ENCODE measurements at places on chromosomes 2 and 18.
A peak's percentile ranks its signal among the peaks of the same experiment; 100 is the strongest.

DNA sequence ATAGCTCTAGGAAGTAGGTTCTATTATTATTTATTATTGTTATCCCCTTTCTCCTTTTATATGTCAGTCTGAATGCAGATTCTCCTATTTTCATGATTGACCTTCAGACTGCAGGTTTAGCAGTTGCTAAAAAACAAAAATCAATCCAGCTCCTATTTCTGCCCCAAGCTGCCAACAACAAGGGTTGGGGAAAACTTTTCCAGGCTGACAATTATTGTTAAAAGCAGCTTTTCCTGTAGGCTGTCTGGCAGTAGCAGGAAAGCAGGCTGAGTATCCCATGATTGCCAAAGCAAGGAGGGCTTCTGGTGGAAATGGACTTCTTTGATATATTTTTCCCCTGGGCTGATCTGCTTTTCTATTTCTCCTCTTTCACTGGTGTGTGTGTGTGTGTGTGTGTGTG, 78.0 kb upstream of the CTLA4 start:
- DNase-seq, result no peak

DNA sequence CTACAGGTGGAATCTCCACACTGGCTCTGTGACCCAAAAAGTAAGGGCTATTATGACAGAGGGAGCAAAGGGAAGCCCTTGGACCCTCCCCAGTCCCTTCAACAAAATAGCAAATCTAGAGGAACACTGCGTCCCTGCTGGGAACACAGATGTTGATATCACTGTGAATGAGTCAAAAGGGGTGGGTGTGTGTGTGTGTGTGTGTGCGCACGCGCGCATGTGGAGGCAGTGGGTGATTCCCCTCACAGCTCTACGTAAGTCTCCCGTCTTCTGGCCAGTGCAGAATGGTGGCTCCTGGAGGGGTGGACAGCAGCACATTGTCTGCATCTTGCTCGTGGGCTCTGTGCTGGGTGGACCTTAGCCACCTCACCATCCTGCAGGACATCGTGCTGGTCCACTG, 7.8 kb upstream of the C2orf72 start:
- no peak for DNase-seq

DNA sequence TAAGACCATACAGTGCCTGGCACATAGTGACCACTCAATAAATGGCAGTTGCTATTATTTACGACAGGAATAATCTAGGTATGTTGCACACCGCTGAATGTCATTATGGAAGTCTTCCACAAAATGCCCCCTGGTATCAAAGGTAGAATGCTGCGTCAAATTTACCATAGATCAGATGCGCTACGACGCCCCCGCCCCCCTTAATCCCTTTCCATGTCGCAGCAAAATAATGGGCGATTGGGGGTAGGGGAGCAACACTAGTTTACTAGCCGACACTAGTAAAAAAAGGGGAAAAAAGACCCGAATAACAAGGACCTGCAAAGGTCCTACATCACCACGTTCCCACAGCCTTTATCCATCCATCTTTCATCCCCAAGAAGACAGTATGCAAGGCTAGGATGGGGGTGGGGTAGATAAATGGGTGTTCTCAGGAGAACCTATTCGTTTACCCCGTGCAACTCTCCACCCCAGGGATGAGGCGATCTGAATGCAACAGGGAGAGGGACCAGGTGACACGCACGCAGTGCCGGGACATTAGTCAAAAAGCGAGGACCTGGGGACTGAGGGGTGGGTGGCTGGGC, 455 bp downstream of the PREPL start:
- DNase-seq, result no peak

DNA sequence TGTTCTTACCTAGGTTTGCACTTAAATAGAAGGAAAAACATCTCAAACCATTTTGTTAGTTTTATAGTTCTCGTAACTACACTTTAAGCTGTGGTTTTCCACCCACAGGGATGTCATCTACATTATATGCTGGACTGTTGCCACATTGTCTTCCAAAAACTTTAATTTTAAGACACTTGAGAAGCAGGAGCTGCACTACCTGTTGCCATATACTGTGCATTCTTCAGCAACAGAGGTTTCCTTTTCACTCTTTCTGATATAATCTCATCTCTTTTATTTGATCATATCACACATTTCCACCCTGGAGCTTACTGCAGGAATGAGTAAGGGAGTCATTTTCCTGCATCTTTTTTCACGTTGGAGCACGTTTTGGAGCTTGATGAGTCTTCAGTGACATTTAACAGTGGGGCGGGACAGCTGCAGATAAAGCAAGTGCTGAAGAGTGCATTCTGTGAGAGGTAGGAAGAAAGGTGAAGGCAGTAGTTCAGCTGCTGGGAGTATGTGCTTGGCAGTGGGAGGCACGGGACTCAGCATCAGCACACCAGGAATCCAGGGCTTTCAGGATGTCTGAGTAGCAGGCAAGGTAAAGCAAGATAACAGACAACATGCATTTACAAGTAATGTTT, 3.8 kb downstream of the LIMS1 start:
- DNase-seq, result no peak

DNA sequence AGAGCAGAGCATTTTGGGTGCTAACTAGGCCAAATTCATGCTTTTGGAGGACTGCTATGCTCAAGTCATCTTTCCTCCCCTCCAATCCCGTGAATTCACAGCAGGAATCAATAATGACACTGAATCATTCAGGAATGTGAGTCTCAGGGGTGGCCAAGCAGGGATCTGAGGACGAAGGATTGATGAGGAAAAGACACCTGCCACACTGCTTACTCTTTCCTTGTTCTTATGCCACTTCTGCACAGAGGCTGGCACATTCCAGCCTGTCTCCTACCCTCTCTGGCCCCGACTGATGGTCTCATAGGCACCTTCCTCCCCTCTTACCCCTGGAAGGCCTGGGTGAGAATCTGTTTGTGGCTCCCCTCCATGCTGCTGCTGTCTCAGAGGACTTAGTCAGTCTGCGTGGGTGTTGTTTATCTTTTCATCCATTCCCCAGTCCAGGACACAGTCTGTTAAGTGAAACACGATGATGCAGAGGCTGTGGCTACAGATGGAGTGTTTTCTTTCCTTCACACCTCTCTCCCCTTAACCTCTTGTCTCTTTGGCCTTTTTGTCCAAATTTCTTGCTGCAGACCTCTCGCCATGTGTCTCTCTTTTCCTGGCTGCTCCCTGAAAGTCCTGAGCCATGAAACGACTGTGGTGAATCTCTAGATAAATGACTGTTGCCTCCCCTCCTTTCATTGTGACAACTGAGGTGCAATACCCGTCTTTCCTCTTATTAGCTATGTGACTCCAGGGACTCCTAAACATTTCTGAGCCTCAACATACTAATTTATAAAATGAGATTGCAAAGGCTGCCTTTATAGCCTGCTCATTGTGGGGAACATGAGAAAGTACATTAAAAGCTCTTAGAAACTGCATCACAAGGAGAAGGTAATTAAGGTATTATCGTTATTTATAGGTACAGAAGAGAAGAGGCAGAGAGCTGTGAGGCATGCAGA, 86.9 kb downstream of the RDH14 start:
- DNase-seq, result no peak

DNA sequence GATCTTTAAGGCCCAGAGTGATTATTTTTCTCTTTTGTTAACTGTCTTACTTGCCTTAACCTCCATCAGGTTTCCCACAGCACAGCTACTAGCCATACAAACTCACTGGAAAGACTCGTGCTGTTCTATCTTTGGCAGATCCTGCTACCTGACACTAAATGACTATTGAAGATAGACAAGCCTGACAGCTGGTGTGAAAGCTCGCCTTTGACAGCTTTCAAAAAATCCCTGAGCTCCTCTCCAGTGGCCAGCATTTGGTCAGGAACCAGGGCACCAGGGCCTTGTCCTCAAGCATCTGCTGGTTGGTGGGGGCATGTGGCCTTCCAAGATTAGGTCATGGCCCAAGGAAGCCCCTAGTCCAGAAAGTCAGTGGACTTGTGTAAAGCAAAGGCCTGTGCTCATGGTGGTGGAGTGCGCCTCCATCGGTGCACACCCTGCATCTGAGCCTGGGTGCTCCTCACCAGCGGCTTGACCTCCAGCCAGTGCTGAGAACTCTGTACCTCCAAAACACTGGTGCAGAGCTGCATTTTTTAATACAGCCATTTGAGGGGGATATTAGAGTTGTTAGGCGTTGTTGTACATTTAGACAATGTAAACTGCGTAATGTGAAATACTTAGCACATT, 158.5 kb downstream of the NCK2 start:
- no peak for DNase-seq

GRCh38 chr2:202172439-202173211, 65.8 kb downstream of the SUMO1 start:
- DNase-seq, result peak; percentile 11

DNA sequence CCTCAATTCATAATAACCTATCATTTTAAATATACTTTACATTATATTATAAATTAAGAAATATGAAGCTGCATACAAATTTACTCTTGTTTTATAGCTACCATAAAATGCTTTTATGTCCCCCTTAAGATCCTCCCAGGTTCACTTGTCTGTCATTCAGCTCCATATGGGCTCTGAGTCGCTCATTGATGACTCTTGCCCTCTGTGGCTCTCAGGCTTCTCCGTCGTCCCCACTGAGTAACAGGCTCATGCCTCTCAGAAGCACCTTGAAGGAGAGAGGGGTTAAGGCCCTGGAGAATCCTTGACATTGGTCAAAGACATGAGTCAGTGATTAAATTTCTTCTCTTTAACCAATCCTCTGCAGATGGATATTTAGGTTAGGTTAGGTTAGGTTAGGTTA, 6.2 kb upstream of the MCM6 start:
- DNase-seq, result no peak

GRCh38 chr2:138016351-138017087, 52.2 kb downstream of the HNMT start:
- no peak for DNase-seq

- DNase-seq, result no peak
These were observed 156.1 kb downstream of the DYSF start for GRCh38 chr2:71609441-71609840.

DNA sequence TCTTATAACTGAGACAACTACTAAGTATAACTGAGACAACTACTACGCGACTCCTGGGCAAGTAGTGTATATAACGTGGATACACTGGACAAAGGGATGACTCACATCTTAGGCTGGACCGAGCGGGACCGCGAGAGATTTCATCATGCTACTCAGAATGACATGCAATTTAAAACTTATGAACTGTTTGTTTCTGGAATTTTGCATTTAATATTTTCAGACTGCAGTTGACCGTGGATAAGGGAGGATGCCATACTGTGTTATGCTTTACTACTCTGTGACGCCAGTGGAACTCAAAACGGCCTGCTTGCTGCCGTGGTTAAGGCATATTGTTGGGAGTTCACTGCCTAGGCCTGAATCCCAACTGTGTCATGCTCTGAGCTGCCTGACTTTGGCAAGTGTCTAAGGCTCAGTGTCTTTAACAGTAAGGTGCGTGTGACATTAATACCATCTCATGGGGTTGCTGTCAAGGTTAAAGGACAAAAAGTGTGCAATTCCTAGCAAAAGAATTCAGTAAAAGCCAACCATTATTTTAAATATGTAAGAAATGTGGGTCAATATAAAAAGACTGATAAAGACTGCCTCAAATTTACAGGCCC, 64.6 kb downstream of the BMP10 start:
- no peak for DNase-seq

DNA sequence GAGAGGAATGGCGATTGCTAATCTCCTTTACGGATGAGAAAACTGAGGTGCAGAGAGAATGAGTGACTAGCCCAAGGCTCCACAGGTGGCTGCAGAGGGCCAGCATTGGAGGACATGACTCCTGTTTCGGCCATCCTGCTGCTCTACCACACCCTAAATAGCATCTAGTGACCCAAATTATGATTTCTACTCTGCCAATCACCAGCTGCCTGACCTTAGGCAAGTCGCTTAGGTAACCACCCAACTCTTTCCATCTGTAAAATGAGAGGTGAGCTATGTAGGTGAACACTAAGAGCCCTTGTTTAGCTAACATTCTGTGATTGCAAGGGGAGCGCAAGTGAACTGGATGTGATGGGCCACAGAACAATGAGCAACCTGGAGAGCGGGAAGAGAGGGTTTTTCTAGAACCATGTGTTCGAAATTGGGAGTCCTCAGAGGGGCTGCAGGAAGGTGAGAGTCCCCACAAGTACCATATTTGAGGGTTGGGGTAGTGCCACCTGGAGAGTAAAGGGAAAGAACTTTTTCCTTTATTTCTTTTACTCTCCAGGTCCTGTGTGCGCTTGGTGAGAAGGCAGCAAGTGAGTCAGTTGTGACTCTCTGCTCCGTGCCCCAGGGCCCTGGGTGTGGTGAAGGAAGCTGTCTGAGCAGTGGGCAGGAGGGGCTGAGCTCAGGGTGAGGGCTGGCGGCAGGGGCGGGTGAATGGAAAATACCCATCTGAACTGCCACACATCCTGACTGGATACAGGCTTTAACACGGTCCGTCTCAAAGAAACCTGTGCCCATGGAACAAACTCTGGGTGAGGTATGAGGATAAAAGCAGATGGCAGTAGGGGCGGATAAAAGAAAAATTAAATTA, 2.4 kb downstream of the CYP27C1 start:
- no peak for DNase-seq

GRCh38 chr2:236813766-236814165, 244.1 kb downstream of the ACKR3 start:
- no peak for DNase-seq

- no peak for DNase-seq
These were observed 40.5 kb downstream of the CCDC85A start for GRCh38 chr2:56224316-56224715.

GRCh38 chr2:62801110-62801509, 95.6 kb downstream of the EHBP1 start:
- no peak for DNase-seq

Data from activated CD4-positive, alpha-beta T cell treated with anti-CD3 and anti-CD28 coated beads, Interleukin-2, amount 50 U/mL, for 24 hours (primary cell).